ENCODE measurements at places on chromosomes 12 and 14.

GRCh38 chr12:29207120-29207519, 58.0 kb downstream of the FAR2 start:
- no peak for DNase-seq

- no peak for DNase-seq
Observed at GRCh38 chr12:76802060-76802459, 38.1 kb downstream of the ZDHHC17 start.

- no peak for DNase-seq
Observed at GRCh38 chr12:51270951-51271518, 820 bp upstream of the SMAGP start.

GRCh38 chr14:21192875-21193535, 37.1 kb upstream of the OR5AU1 start:
- no peak for DNase-seq

DNA sequence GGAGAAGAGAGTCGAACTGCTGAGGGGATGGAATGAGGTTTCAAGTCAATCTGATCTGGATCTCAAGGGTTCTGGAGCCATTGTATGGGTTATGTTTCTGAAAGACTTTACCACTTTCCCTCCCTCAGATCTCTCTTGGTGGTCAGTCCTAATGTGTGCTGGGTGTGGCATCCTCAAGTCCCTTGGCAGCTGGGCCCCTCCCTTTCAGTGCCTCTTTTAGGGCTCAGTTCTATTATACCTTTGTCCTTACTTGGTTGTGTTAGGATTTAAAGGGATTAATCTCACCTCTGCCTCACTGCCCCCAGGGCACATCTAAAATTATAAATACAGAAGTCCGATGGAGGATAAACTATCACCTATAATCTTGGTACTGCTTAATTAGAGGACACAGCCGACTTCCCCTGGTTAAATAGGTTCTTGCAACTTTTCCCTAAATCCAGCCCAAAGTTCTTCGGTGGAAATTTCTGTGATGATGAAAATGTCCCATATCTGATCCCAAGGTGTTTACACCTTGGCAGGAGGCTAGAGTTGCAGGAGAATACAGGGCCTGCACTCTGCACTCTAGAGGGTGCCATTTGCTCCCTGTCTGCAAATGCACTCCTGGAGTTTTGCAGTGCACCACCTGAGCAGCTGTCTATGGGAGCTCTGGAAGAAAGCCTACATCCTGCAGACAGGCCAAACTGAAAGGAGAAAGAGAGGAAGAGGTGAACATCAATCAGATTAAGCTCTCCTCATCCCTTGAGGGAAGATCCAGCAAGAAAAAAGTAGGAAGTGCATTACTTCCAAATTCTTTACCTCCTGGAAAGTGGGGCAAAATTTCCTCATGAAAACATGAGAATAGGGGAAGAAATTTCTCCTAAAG, 106.8 kb downstream of the NUAK1 start:
- no peak for DNase-seq

DNA sequence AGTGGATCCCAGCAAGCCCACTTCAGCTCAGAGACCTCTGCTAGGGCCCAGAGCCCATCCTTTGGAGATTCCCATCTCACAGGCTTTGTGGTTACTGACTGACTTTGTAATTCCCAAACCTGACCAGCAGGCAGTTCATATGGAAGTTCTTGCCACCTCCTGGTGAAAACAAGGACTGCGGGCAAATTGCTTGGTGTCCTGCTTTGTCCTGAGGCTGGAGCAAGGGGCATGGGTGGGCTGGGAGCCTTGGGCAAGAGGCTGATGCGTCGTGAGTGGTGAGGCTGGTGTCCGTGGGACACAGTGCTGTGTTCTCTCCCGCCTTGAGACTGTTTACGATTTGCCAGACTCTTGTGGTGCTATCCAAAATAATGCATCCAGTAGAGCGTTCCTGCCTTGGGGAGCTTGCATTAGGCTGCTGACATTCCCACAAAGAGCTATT, 91.0 kb downstream of the LRRC74A start:
- no peak for DNase-seq

DNA sequence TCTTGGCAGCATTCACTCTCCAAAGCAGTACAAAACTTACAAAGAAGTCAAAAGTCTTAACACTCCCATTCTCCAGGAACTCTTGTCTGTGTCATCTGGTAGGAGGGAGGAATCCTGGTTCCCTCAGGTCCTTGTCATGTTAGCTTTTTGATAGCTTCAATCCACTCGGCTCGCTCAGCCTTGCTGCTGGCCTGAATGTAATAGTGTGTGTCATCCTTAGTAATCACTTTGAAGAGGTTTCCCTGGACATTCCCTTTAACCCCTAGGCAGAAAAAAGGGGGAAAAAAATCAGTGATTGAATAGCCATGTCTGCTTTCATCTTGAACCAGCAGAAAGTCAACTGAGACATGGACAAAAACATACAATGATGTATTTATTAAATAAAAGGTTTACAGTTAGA, 24.8 kb downstream of the PLEK2 start:
- no peak for DNase-seq

DNA sequence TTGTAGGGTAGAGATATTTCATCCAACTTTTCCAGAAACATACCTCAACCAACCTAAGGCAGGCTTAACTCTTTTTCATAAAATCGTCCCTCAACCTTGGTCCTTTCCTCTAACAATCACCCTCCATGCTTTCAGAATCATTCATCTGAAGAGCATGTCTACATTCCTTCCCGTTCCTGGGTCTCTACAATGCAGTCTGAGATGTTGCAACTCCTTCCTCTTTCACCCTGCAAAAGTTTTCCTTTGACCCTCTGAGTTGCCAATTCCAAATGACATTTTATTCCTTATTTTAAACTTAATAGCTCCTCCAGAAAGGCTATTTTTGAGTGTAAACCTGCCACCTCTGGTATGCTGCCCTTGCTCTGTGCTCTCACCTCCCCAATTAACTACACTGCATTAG, 16.7 kb downstream of the SLC7A7 start:
- DNase-seq = no peak

- DNase-seq = no peak
Observed at GRCh38 chr12:132429602-132429945, 60.4 kb upstream of the FBRSL1 start.

Measured in stimulated activated CD8-positive, alpha-beta memory T cell treated with anti-CD3 and anti-CD28 coated beads, Interleukin-2, amount 100 ng/mL, for 48 hours (primary cell).